Heart left ventricle (tissue), 16 donors: ENCODE measurements at places on chromosomes 16 and 17. TPM values are rescaled to one million over a fixed set of nuclear protein-coding genes. Genes with fewer than 3 reads are reported as not detected.

The SEBOX gene
- polyA plus RNA-seq, result not detected

The KRTAP2-2 gene
- not detected for polyA plus RNA-seq

The COX6A2 gene
- 10,029 TPM for polyA plus RNA-seq

The CDH11 gene
- 4.9 TPM for polyA plus RNA-seq

The TMEM94 gene
- 34.1 TPM for polyA plus RNA-seq

The IL17C gene
- not detected for polyA plus RNA-seq

The SCO1 gene
- polyA plus RNA-seq, result 9.2 TPM

The CRAMP1 gene
- 6.2 TPM for polyA plus RNA-seq
